ENCODE measurements at places on chromosomes 16 and 17.

- DNase-seq = no peak
Observed at GRCh38 chr17:73430848-73431247, 119.0 kb upstream of the CDC42EP4 start.

DNA sequence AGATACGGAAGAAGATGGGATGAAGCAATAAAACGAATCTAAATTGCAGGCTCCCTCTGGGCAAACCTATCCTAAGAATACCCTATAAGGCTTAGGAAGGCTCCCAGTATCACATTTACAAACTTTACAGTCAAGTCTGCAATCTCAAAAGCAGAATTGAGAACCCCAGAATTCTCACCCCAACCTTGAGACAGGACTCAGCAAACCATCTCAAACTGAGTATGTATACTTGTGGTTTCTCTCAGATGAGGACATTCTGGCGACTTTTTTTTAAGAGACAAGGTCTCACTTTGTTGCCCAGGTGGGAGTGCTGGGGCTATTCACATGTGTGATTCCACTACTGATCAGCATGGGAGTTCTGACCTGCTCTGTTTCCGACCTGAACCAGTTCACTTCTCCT lies 19.3 kb upstream of the ITGA2B start:
- no peak for DNase-seq

DNA sequence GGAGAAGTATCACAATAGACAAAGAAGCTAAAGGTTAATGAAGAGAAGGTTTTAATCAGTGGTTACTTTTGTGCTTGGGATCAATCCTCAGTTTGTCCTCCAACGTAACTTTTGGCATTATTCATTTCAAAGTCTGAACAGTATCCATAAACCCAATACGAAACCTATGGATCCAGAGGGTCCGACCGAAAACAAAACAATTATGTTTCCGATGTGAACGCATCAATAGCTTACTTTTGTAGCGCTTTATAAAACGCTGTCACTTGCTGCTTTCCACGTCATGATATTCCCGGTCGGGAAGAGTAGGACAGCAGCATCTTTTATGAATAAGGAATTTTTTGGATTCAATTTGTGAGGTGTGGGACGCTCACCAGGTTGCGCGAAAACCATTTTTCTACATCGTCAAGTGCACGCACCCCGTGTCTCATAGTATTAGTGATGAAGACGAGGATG lies 383.8 kb downstream of the ZFHX3 start:
- no peak for DNase-seq

- no peak for DNase-seq
Observed at GRCh38 chr16:52069866-52070265, 477.1 kb downstream of the TOX3 start.

GRCh38 chr16:56866955-56867830 lies 2.2 kb downstream of the SLC12A3 start:
- no peak for DNase-seq

DNA sequence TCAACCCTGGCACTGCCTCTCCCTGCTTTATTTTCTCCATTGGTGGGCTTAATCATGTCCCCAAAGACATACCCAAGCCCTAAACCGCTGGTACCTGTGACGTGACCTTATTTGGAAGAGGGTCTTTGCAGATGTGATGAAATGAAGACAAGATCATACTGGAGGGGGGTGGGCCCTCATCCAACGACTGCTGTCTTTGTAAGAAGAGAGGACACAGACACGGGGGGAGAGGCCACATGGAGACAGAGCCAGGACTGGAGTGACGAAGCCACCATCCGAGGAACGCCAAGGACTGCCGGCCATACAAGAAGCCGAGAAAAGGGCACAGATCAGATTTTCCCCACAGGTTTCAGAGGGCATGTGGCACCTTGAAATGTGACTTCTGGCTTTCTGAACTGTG lies 62.5 kb downstream of the C16orf95 start:
- no peak for DNase-seq

DNA sequence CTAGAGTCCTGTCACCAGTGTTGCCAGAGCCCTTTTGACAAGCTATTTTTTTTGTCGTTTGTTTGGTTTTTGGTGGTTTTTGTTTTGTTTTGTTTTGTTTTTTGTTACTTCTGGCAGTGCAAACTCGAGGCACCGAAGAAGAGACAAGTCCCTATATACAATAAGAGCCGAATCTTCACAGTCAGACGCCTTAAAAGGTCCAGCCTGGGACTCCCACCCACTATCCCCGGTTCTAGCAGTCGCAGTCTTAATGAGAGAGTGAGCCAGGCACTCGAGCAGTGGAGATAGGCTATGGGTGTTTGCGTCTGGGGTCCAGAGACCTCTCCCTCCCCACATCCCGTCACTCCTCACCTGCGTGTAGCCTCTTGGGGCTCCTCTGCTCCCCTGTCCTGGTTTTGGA lies 1.9 kb downstream of the OR1F1 start:
- no peak for DNase-seq

DNA sequence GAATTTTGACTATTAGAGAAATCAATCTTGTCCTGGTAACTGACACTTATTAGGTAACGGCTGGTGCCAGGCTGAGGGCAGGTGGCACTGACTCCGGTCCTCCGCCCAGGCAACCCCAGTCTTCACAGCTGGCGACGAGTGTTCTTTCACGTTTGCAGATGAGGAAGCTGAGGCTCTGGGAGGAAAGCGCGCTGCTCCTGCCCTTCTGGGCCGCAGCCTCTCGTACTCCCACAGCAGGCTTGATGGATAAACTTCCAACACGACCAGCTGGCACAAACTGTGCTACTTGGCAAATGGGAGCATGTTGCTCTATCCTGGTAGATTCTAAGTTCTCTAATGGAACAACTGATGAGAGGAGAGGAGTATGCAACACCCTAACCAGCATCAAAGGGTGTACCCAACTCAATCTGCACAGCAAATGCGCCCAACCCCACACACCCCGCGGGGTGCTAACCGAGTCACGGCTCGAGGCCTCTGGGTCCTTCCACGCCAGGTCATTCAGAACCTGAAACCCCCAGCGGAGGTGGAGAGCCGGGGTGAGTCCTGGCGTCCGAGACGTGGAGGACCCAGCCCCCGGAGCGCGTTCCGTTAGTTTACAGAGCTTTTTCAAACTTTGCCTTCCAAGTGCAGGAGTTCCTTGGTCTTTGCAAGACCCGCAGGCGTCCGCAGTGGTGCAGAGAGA lies 477 bp upstream of the SLC47A1 start:
- DNase-seq = no peak

DNA sequence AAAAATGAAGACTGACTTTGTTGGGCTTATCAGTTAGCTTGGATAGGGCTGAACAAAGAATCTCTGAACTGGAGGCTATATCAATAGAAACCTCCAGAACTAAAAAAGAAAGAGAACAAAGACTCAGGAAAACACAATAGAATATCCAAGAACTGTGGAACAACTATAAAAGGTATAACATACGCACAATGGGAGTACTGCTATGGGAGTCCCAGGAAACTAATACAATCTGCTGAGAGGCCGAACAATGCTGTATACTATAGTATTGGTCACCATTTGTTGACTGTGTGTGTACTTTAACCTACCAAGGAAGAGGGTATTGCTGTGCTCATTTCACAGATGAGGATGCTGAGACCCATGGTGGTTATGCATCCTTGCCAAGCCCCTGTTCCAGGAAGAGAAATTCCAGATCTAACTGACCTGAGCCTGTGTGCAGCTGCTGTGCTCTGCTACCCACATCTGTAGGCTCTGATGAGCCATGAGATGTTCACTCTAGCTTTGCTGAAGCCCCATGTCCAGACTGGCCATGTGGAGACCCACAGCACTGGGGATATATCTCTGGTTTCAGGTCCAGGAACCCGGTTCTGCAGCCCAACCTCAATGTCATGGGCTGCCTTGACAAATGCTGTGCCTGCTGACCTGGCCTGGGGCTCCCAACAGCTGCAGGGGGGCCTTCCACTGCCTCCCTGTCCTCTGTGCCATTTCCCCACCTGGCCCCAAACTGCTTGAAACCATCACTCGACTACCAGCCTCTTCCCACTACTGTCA lies 254.3 kb upstream of the TNRC6C start:
- no peak for DNase-seq

DNA sequence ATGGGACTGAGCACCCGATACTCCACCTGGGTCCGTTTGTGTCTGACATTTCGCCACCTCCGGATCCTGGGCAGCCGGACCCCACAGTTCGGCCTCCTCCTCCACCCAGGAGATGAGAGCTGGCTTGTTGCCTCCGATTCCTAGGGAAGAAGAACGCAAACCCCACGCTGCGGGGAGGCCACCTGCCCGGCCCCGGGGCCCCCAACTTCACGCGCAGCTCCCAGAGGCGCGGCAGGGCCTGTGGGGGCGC lies 542 bp downstream of the ZNF764 start:
- no peak for DNase-seq

- DNase-seq = no peak
Observed at GRCh38 chr16:11156401-11156800, 99.6 kb downstream of the SOCS1 start.

- DNase-seq = no peak
Observed at GRCh38 chr17:75983501-75984181, 4.6 kb downstream of the TEN1 start.

- no peak for DNase-seq
Observed at GRCh38 chr16:75272097-75272551, 20.7 kb upstream of the BCAR1 start.

DNA sequence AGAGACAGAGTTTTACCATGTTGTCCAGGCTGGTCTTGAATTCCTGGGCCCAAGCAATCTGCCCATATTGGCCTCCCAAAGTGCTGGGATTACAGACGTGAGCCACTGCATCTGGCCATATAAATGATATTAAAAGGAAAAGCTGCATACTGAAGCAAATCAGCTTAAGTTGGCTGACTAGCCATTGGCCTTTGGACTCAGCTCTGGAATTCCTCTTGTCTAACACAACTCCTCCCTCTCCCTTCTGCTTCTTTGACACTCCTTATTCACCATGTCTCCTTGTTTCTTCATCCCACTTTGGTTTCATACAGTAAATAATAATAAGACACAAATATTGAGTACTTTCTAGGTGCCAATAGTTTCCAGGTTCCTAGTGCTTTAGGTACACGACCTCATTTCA lies 7.5 kb downstream of the KRT12 start:
- DNase-seq = no peak

DNA sequence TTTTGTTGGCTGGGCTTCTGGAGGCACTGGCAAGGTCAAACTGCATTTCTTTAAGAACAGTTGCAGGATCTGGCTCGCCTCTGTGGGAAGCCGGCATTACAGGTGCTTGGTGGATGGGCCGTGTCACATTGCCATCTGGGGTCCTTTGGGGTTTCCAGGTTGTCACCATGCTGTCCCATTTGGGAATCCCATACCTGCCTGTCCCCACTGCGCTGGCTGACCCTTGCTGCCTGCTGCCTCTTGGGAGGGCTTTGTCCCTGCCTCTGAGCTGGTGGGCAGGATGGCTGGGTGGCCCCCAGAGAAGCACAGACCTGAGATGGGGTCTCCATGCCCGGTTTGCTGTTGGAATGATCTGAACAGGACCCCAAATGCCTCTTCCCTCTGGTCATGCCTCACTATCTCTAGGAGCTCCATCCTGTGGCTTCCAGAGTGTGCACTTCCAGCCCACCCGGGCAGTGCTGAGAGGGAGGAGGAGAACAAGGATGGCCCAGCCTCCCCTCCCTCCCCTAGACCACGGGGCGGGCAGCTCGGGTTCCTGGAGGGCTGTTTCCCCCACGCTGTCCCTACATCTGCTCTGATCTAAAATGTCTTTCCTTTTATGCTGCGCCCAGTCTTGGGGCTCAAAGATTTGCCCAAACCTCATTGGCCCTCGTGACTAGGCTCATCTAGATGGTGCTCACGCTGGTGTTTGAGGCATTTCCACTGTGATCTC lies 28.0 kb downstream of the OR1D5 start:
- no peak for DNase-seq

DNA sequence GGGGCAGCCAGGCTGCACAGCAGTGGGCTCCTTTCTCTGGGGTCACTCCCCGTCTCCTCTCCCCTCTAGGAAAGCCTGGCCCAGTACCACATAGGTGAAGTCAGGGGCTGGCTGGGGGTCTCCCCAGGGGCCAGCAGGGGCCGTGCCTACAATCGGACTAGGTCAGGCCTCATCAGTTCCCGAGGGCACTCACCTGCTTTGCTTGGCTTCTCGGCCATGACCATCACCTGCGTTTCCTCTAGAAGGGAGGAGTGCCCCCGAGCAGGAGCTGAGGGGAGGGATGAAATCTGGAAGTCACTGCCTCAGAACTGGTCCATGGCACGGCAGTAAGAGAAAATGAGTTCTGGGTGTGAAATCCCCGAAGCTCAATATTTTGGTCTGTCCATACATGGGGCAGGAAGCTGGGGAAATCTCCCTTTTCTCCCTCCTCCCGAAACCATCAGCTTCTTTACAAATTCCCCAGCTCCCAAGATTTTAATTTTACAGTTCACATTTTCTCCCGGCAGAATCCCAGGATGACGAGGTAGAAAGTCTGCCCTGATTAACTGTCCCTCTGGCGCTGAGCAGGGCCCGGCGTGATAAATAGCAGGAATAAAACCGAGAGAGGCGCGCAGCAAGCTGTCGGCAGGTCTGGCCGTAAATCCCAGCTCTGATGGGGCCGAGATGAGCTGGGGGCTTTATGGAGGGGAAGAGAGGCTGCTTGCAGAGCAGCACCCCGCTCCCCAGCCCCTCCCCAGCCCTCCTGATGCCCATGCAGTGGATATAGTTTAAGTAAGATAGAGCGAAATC lies 172.1 kb downstream of the RBFOX3 start:
- no peak for DNase-seq

GRCh38 chr16:87121816-87122215 lies 195.4 kb downstream of the C16orf95 start:
- no peak for DNase-seq

GRCh38 chr16:2148714-2149629 lies 547 bp downstream of the RAB26 start:
- no peak for DNase-seq
